ENCODE measurements at places on chromosomes 12 and 14.

GRCh38 chr12:129530517-129530916, 373.3 kb downstream of the TMEM132D start:
- DNase-seq = no peak

GRCh38 chr12:113461666-113462065, 10.0 kb downstream of the LHX5 start:
- no peak for DNase-seq

DNA sequence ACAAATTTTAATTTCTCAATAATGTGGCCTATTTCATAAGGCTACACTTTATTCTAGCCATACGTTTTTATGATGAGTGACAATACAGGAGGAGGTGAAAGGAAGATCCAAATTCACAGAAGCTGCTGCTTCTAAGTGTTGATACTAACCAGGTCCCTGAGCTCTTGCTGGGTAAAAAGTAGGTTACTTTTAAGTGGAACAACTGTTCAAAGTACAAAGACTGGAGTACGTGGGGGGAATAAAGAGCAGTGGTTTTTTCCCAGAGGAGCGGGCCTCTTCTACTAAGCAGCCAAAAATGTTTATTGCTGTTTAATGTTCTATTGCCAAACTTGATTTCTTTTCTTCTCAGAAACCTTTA, 301.8 kb downstream of the AEBP2 start:
- DNase-seq = no peak

DNA sequence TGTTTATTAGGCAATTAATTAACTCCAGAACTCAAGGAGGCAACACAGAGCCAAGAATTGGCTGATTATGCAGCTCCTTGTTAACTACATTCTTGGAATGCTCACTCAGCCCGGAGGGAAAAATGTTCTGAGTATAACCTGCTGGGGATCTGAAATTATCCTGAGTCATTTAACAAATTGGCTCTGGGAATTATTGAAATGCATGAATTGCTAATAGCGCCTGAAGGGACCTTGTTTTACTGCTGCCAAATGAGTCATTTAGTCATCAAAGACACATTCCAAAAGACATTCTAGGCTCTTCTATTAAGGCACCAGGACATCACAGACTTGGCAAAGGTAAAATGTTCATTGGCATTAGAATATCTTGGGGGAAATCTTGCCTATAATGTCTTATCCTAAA, 13.0 kb downstream of the TMEM52B start:
- DNase-seq = no peak

GRCh38 chr14:71600309-71600708, 331.9 kb upstream of the RGS6 start:
- no peak for DNase-seq

DNA sequence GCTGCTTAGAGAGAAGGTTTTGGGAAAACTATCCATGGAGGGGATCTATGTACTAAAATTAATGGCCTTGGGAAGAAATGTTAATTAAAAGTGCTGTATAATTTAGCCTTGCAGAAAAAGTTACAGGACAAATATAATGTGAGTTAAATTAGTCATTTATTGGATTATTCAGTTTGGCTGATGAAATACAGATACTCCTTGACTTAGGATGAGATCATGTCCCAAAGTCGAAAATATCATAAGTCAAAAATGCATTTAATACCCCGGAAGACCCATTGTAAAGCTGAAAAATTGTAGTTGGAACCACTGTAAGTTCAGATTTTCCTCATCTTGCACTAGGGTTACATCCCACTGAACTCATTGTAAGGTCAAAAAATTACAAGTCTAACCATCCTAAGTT, 9.7 kb downstream of the RTRAF start:
- DNase-seq = no peak

DNA sequence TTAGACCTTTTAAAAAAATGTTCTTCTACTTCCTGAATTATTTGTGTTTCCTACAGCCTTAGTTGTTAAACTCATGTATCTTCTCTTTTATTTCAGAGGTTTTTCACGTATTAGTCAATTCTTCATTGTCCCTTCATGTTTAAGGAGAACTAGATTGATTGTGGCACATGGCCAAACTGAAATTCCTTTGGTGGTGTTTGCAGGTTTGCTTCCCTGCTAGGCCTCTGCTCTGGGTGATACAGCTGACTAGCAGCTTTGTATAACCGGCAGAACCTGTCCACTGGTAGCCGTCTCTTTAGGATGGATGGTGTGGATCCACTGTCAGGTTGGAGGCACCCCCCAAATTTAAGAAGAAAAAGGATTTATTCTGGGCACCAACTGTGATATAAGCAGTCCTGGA, 262.1 kb downstream of the FBXL14 start:
- DNase-seq = no peak

GRCh38 chr14:94288610-94289465, 4.2 kb downstream of the SERPINA10 start:
- DNase-seq = no peak

DNA sequence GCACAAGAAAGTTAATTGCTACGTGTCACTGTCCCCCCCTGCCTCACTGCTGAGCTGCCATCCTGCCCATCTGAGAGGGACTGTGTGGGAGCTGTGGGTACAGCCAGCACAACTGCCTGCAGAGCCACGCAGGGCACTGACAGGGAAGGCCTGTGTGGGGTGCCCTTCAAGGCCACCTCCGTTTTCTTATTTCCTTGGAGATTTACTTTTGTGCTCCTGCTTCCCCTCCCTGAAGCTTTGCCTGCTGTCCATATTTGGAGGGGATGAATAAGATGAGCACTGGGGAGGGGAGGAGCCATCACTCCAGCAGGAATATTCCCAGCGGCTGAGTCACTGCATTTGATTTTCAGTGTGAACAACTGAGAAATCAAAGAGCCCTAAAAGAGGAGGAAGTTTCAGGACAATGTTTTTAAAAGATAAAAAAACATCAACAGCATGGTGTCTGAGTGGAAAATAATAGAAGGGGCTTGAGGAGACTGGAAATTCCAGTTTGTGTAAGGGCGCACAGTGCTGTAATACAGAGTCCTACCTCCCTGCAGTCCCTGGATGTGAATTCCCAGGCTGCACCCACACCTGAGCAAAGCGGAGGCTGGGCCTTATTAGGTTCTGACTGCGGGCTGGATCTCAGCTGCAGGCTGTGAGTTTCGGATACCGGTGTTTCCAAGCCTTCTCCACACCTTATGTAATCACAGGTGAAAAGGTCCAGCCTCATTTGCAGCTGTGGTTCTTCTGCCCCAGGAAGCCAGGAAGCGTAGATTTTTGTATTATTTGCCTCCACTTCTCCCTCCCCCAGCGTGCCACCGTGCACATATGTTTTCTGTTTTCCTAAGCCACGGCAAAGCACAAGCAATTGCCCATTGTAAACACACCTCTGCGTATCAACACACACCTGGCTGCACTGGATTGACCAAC, 192.6 kb upstream of the BCL2L14 start:
- DNase-seq = peak; percentile 40

GRCh38 chr14:35534873-35535482, 1.0 kb downstream of the INSM2 start:
- DNase-seq = no peak

GRCh38 chr14:92556255-92556741, 42.7 kb downstream of the RIN3 start:
- no peak for DNase-seq

GRCh38 chr14:74547331-74547927, 53.9 kb downstream of the ISCA2 start:
- no peak for DNase-seq

DNA sequence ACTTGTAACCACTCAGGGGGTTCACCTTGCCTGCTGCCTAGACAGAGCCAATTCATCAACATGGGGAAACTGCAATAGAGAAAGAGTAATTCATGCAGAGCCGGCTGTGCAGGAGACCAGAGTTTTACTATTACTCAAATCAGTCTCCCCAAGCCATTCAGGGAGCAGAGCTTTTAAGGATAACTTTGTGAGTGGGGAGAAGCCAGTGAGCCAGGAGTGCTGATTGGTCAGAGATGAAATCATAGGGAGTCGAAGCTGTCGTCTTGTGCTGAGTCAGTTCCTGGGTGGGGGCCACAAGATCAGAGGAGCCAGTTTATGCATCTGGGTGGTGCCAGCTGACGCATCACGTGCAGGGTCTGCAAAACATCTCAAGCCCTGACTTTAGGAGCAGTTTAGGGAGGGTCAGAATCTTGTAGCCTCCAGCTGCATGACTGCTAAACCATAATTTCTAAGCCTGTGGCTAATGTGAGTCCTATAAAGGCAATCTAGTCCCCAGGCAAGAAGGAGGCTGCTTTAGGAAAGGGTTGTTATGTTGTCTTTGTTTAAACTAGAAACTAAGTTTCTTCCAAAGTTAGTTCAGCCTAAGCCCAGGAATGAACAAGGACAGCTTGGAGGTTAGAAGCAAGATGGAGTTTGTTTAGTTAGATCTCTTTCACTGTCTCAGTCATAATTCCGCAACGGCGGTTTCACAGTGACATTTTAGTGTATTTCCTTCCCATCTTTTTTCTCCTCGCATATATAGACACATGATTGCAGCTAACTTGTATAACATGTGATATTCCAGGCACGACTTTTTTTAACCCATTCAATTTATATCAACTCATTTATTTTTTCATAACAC, 68.9 kb upstream of the NCOR2 start:
- peak; percentile 27 for DNase-seq

DNA sequence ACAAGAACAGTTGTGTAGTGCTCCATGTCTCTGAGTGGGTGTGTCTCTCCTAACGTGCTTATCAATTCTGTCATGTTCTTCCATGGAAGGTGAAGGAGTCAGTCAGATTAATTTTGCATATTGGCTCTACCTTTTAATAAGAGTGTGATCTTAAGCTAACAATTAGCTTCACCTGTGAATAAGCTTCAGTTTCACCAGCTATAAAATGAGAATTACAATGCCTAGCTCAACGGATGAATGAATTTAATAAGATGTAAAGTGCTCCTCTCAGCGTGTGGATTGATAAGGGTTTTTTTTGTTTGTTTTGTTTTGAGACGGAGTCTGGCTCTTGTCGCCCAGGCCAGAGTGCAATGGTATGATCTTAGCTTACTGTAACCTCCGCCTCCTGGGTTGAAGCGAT, 32.7 kb downstream of the CCDC175 start:
- no peak for DNase-seq

DNA sequence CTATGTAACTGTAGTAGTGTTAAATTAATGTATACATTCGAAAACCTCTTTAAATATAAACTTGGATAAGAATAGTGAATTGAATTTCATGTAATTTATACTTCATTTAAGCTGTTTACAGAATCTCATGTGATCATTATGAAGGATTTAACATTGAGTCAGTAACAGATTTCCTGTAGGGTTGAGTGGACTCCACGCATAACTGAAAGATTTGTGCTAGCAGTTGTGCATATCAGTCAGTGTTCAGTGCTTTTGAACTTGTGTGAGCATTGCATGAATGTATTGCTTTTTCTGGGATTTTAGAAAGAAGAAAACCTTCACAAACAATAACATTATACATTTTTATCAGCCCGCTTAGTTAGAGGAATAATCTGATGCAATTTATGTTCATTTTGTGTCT, 1435.3 kb downstream of the LRFN5 start:
- no peak for DNase-seq

GRCh38 chr14:52377940-52378339, 63.8 kb downstream of the PTGER2 start:
- no peak for DNase-seq

DNA sequence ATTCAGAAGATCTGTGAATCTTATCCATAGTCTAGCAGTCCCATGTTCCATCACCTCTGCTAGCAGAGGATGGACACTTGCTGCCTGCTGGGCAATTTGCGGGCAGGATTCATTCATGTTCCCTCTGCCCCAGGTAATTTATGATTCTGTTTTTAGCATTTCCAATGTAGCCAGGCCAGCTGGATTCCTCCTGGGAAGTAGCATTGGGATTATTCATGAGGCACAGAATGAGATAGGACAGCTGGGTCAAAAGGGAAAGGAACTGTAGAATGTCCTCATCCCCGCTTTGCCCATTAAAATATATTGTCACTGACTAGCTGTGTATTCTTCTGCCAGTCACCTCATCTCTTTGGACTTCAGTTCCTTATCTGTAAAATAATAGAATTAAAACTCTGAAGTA, 68.7 kb downstream of the SLC35F4 start:
- no peak for DNase-seq

GRCh38 chr12:124501112-124501561, 66.3 kb downstream of the NCOR2 start:
- DNase-seq = no peak

DNA sequence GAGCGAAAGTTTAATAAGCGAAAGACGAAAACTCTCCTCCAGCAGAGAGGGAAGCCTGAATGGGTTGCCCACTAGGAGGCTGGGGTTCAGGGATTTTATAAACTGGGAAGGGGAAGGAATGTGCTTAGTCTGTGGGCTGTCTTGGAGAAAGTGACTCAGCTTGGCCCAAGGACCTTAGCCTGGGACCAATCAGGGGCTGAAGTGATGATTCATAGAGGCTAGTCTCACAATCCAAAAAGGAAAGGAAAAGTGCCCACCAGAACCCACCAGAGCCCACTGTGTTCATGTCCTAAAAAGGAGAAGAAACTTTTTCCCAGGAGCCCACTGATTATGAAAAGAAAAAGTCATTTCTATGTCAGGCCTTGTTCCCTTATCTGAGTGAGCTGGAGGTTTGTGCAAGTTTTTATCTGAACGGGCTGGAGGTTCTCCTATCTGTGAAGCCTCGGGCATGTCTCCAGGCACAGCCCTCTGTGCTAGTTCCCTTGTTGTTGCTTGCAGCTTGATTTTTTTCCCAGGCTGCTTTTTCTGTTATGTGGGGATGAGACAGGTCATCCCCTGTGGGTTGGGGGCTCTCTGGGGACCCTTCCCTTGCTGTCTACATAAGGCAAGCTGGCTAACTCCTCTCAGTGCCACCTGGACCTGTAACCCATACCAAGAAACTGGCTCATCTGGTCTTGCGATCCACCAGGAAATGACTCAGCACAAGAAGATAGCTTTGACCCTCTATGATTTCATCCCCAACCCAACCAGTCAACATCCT, 8.3 kb upstream of the GOLGA5 start:
- peak; percentile 62 for DNase-seq

GRCh38 chr12:117032593-117033381, 66.4 kb downstream of the TESC start:
- DNase-seq = no peak

GRCh38 chr12:21615431-21615830, 10.8 kb upstream of the GYS2 start:
- DNase-seq = no peak

- no peak for DNase-seq
Measured at GRCh38 chr14:59160506-59160905, 28.0 kb upstream of the DAAM1 start.

- DNase-seq = no peak
Measured at GRCh38 chr14:79278286-79278797, 933.0 kb downstream of the DIO2 start.

GRCh38 chr12:49489720-49490119, 49.1 kb upstream of the KCNH3 start:
- DNase-seq = no peak
